ENCODE measurements at places on chromosomes 3 and 15.

GRCh38 chr15:93028111-93028631, 60.8 kb downstream of the RGMA start:
- no peak for DNase-seq

DNA sequence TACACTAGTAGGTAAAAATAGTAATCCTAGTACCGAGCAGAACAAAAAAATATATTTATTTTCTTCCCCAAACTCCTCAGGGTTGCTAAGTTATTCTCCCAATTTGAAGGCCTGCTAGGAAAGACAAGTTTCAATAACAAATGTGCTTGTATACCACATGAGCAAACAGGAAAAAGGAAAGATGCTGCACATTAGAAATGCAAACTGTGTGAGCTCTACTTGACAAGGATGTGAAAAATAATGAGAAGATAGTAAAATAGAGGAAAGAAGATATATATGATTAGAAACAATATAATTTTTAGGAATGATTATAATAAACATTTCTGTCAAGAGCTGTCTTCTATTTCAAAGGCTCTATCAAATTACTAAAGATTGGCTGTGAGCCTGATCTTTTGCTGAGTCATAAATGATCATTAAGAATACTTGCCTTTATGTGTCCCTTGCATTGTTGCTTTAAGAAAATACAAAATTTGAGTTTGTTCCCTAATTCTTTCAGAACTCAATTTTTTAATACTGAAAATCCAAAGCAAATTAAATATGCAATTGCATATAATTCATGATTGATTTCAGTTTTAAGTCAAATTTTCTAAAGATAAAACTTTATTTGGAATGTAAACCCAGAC, 174.2 kb downstream of the NEK10 start:
- DNase-seq: peak; percentile 17

DNA sequence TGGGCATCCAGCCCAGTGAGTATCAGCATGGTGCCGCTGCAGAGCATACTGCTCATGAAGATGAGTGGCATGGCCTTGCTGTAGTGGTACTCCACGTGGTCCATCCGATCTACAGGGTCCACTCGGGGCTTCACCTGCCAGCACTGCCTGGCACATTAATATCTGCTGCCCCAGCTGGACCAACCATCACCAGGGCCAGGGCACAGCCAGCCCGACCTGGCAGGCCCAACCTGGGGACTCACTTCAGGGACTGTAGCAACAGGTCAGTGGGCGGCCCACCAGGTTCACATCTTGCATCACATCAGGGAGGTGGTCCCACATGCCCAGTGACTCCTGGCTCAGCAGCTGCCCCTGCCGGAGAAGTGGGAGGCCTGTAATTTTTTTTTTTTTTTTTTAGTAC, 48.1 kb downstream of the CDIN1 start:
- DNase-seq: no peak

GRCh38 chr3:9673082-9673481, 23.8 kb downstream of the MTMR14 start:
- no peak for DNase-seq

DNA sequence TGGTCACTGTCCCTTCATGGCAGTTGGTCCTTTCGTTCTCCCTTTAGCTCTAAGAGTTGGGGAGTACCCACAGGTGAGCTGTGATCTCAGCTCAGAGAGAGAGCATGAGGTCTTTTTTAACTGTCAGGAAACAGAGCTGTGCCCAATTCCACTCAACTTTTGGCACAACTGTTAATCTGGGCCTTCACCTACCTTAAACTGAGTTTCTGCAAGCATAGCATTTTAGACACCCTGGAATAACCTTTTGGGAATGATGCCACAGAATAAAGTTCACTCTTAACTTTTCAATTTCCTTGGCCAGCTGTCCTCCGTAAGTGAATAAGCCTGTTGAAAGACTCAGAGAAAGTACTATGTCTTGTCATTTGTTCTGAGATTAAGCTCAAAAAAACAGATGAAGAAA, 35.9 kb downstream of the TUBGCP4 start:
- no peak for DNase-seq

- no peak for DNase-seq
These were observed 145.2 kb upstream of the ANKRD28 start for GRCh38 chr3:15942936-15943335.

DNA sequence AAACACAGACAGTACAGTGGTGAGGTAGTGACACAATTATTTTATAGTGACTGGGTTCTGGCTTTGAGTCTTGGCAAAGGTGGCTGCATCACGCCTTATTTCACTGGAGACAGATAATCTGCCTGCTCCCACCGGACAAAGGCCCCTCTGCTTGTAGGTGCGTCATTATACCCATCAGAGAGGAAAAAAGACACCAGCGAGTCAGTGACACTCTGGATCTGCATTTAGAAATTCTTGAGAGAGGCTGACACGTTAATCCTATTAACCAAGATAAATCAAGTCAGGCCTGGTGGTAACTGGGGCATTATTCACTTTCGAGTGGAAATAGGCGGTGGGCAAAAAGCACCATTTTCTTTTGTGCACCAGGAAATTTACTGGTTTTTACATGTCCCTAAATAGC, 76.2 kb downstream of the NR2F2 start:
- DNase-seq: no peak

DNA sequence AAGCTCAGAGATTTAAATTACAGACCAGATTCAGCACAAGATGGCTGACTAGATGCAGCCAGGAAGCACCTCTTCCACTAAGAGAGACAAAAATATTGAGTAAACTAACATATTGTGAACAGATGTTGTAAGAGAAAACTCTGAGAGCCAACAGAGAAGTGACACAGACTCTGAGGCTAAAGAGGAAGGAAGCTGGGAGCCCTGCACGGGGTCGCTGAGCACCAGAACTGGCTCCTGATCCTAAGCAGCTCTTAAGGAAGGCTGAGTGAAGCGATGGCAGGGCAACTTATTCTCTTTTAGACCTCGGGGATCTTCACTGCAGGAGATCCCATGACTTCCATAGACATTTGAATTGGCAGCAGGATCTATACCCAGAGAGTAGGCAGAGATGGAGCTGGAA, 578.0 kb upstream of the GRM7 start:
- no peak for DNase-seq

- no peak for DNase-seq
These were observed 7.4 kb upstream of the RARRES1 start for GRCh38 chr3:158739661-158740060.

- no peak for DNase-seq
These were observed 41.0 kb upstream of the GP5 start for GRCh38 chr3:194439881-194440550.

- DNase-seq: no peak
These were observed 3.5 kb downstream of the SPATA12 start for GRCh38 chr3:57064001-57064400.
